ENCODE measurements at places on chromosomes 4 and X.

DNA sequence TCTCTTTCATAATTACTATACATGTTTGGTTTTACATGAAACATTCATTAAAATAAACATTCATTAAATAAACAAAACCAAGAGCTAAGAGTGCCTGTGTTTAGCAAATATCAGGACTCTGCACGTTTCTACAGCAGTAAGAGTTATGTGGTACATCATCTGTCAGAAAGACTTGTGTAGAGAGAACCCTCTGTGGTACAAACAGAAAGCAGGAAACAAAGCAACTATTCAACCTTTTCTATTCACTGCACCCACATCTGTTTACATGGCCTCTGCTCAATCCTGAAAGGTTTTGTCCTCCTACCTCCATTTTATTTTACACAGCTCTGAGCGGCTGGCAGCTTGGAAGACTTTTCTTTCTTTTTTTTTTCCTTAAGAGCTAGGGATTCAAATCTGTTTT, 90.7 kb upstream of the PCDH18 start:
- no peak for DNase-seq

- DNase-seq: no peak
These were observed 1.1 kb downstream of the FBXW7 start for GRCh38 chr4:152534541-152535359.

DNA sequence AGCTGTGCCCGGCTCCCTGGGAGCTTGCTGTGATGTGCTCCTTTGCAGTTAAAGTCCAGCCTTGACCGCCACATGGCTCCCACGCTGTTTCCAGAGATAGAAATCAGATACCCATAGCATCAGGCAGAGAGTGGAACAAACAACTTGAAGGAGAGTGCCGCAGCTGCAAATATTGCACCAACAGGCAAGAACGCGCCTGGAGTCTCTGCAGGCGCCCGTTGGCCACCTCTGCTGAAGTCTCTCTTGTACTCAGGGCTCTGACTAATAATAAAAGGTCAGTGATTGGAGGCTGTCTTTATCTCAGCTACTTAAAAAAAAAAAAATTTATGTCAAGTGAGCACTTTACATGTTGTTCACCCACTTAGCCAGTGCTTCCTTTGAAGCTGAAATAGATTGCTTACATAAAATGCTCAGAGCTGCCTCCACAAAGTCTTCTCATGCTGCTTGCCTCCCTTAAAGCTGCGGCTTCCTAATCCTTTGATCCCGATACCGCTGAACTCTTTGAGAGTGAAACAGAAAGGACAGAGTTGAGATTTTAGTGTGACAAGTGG, 30.9 kb upstream of the TENM3 start:
- no peak for DNase-seq

GRCh38 chrX:9373789-9374188, 91.1 kb upstream of the TBL1X start:
- DNase-seq: no peak

DNA sequence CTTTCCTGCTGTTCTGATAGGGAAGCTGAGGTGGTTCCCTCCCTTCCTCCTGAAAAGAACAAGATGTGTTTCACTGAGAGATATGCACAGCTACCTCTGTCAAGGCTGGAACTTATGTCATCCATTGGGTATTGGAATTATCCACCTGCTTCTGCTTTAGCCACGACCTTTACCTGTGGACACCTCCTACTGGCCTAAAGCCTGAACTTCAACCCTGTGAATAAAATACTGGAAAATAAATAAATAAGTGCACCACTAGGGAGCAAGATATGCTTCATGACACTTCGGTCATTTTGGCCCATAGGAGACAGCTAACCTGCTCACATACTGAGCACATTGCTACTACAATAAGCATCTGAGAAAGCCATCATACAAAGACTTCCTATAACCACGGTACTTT, 419.9 kb upstream of the NWD2 start:
- no peak for DNase-seq

- no peak for DNase-seq
These were observed 59.2 kb upstream of the GATB start for GRCh38 chr4:151820004-151820403.

GRCh38 chrX:42708222-42708621, 69.7 kb downstream of the PPP1R2C start:
- DNase-seq: no peak

GRCh38 chr4:116357758-116358157, 727.6 kb downstream of the TRAM1L1 start:
- DNase-seq: no peak

- DNase-seq: no peak
These were observed 168.6 kb downstream of the PTTG2 start for GRCh38 chr4:38128478-38129459.

DNA sequence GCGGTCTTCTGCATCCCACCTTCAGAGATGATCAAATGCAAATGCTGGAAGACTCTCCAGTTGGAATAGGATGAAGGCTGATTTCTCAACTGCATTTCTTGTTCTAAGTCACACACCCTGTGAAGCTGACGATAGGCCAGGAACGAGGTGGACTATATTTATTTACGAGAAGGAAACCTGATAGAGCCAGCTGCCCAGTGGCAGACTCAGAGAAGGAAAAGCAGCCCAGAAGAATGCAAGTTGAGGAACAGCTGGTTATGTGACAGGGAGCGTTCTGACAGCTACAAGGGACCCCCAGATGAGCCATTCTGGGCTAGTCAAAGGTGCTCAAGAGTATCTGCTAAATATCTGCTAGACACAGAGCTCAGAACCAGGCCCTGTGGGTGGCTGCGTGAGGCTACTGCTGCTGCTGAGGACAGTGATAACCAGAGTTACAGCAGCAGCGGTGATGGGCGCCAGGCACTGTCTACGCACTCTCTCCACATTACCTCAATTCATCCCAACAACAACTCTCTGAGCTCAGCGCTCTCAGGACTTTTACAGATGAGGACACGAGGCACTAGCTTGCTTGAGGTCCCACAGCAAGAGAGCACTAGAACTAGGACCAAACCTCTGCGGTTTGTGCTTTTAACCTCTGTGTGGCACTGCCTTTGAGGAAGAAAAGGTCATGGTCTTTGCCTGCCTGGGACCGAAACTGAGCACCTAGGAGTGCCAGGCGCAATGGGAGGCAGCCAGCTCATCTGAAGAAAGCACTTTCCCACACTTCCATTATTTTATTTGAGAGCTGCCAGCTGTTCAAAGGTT, 69.0 kb downstream of the GATB start:
- no peak for DNase-seq

DNA sequence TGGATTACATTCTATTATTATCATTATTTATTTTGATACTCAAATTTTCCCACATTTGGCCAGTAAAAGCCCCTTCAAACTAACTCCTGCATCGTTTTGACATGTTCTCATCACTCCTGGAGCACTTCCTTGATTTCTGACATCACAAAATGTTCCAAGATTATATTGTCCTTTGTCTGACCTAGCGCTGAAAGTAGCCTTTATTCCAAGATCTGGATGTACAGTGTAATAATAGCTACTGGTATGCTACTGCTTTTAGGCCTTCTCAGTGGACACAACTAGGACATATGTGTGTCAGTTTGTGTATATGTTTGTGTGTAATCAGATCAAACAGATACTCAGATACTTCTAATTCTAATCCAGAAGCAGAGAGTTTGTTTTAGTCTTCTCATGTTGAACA, 76.2 kb downstream of the GSTCD start:
- no peak for DNase-seq

DNA sequence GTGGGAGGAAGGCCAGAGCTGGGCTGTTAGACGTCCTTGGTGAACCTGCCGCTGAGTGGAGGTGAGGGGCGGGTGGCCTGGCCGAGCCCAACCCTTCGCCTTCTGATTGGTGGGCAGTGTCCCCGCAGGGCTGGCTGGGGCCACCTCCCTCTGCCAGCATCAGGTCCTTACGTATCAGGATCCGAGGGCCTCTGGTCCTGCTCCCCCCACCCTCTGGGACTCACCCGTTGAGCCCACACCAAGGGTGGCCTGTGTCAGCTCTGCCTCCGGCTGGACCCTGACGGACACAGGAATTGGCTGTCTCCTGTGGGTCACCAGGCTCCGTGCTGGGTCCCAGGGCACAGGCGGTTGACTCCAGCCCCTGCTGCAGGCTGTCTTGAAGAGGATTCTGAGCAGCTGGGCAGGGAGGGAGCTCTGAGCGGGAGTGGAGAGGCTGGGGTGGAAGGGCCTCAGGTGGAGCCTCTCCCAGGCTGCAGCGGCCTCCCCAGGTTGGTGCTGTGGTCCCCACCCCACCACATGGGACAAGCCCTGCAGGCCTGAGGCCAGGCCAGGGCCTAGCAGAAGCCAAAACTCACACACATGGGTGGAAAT, 58.4 kb upstream of the NKX1-1 start:
- no peak for DNase-seq

- DNase-seq: no peak
These were observed 106.5 kb downstream of the EFNB1 start for GRCh38 chrX:68935362-68935761.

DNA sequence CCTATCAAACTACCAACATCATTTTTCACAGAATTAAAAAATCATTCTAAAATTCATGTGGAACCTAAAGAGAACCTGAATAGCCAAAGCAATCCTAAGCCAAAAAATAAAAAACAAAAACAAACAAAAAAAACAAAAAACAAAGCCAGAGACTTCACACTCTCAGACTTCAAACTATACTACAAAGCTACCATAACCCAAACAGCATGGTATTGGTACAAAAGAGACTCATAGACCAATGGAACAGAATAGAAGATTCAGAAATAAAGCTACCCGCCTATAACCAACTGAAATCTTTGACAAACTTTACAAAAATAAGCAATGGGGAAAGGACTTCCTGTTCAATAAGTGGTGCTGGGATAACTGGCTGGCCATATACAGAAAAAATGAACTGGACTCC, 152.3 kb upstream of the SMIM31 start:
- DNase-seq: no peak

GRCh38 chr4:8643441-8643840, 50.9 kb downstream of the CPZ start:
- no peak for DNase-seq

DNA sequence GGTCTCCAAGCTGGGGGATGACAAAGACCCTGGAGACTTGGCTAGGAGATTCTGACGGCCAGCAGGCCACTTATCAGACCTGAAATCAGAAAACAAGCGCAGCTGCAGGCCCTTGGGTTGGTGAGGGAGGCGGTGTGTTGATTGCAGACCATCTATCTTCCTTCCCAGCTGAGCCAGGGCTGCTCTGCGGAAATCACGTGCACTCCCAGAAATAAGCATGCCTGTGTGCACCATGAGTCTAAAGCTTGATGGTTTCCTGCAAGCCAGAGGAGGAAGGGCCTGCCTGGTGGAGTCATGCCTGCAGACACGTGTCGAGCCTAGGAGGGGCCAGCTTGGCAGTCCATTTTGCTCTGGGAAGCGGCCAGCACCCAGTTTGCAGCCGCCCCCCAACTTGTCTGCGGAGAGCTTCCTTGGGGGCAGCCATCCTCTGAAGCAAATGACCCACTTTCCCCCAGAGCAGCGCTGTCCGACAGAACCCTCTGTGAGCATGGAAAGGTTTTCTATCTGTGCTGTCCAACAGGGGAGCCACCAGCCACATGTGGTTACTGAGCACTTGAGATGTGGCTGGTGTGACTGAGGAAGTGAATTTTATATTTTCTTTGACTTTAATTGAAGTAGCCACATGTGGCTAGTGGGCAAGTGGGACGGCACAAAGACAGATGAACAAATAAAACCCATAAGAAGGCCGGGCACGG, 175.7 kb upstream of the BCOR start:
- DNase-seq: no peak

- DNase-seq: no peak
These were observed 30.6 kb downstream of the SUPT20HL2 start for GRCh38 chrX:24283127-24283794.

GRCh38 chr4:70940134-70940533, 38.0 kb downstream of the MOB1B start:
- no peak for DNase-seq

- DNase-seq: no peak
These were observed 189.9 kb downstream of the INPP4B start for GRCh38 chr4:142656178-142656577.

DNA sequence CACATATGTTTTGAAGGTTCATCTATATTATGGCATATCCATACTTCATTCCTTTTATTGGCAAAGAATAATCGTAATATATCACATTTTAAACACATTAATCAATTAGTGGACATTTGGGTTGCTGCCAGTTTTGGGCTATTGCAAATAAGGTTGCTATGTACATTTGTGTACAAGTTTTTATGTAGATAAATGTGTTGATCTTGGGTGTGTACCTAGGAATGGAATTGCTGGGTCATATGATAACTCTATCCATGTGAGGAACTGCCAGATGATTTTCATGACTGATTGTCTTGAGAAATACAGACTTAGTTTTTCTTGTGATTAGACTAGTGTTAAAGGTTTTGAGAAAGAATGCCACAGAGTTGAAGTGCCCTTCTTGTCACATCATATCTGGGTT, 99.2 kb upstream of the RAB40AL start:
- no peak for DNase-seq

DNA sequence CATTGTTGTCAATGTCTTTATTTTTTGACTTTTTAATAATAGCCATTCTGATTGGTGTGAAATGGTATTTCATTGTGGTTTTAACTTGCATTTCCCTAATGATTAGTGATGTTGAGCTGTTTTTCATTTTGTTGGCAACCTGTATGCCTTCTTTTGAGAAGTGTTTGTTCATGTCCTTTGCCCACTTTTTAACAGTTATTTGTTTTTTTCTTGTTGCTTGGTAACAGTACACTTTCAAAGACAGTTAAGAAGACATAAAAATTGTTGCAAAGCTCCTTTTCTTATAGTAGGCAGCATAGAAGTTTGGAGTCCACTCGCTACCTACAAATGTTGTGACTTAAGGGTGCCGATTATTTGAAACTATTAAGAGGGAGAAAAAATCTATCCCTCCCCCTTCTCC, 48.7 kb upstream of the SLC7A11 start:
- DNase-seq: no peak

DNA sequence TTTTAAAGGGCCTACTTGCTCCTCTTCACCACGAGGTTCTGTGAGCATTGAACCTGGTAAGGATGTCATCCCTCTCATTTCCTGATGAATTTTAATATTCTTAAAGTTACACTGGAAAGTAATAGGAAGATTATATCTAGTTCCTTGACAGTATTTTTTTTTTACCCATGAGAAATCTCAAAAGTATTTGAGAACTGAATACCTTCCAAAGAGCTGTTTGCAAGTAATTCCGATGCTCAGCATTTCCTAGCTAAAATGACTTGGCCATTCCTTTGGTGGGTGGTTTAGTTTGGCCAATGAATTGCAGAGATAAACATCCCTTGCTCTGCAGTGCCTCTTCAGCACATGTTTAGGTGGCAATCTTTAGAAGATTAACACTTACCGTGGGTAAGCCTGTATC, 110.2 kb upstream of the WDR1 start:
- DNase-seq: no peak

DNA sequence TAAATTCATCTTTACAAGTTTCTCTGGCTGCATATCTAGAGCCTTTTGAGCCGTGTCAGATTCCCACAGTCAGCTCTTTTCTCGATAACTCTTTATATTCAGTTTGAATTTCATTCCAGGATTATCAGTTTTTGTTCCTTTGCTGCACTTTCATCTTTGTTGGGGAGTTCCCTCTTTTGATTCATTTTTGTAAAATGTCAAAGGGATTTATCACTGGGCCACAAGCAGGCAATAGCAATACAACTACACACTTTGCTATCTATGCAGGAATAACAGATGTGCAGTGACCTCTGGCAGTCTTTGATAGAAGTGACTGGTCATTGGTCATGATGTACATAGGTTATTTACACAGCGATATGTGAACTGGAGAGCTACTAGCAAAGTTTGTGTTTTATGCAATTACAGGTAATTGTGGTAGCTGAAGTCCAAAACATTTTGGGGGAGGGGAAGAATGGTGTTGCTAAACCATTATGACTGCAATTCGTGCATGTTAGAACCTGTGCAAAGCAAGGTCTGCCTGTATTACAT, 43.8 kb downstream of the HPGDS start:
- DNase-seq: no peak

- DNase-seq: no peak
These were observed 85.7 kb upstream of the ITM2A start for GRCh38 chrX:79452881-79453280.
